ENCODE measurements at places on chromosomes 7 and 10.

- DNase-seq: no peak
Measured at GRCh38 chr10:122852261-122852660, 6.6 kb upstream of the CUZD1 start.

DNA sequence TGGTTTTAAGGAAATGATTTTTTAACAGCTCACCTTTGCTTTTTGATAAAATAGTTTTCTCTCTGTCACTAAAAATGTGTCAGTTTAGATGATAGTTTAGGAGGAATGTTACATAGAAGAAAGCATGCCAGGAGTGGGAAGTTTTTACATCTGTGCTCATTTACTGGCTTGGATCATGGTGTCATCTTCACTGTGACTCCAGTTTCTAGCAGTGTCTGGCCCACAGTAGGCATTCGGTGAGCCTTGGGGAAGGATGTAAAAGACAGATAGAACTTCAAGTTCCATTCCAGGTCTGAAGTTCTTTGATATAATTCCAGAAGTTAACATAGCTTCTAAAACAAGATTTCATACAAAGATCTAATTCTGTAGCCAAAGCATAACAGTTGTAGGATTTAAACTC is 259.2 kb downstream of the BICC1 start:
- no peak for DNase-seq

GRCh38 chr7:86222806-86223205 is 420.9 kb upstream of the GRM3 start:
- DNase-seq: no peak

DNA sequence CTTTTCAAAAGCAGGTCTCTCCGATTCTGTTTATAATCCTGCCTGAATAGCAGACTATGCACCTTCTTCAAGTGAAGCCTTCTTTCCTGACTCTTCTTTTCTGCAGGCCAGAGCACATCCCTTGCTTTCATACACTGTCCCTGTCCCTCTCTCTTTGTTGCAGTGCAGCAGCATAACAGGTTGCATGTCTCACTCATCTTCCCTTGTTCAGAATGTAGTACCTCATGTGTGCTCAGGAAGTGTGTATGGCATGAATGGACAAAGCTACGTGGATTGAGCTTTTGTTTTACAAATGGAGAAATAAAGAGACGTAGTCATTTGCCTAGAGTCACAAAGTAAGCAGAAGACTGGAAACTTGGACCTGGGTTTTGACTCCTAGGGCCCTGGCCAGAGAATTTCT is 68.0 kb downstream of the PTPRZ1 start:
- no peak for DNase-seq

GRCh38 chr7:104091242-104091641 is 101.8 kb upstream of the RELN start:
- DNase-seq: no peak

- peak; percentile 68 for DNase-seq
Measured at GRCh38 chr10:88840104-88840503, 11.5 kb downstream of the ANKRD22 start.

DNA sequence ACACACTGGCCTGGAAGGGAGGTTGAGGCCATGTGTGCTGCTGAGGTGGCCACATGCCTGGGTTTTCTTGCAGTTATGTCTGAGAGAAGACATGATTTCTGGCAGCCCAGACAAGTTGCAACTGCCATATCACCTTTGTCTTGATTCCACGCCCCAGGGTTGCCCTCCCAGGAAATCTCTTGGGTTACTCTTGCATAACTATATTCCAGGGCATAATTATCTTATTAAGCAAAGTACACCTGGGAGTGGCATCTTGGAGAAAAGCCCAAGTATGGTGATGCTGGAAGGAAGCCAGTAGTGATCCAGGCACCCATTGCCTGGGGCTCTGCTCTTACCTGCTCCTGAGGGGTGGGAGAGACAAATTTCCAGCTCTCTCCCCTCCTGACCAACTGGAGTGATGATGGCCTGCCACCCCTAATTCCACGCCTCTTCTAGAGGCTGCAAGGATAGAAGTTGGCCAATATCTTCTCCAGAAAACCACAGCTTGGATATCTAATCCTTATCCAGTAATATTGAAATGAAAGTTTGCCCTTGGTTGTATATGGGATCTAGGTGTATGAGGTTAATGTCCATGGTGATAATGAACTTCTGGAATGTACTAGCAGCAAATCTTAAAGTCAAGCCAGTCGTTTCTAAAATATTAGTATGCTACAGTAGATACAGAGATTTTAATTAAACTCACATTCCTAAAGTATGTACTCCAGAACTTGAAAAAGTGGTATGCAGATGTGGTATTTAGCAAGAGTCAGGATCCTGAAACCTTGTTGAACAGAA is 5.0 kb downstream of the AKR1B10 start:
- peak; percentile 84 for DNase-seq

DNA sequence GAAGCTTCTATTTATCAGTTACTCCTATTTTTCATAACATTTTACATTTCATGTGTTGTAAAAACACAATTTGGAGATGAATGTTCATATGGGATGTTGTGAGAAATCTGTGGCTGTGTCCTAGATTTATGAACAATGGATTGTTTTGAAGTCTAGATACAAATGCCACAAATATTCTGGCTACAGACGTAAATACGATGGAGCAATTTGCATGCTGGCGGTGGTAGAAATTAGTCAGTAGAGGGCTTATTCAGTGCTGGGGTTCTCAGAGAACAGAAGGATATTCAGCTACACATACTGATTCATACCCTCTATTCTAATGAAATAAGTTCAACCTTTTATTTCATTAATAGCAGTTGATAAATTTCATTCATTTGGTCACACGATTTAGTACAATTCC is 48.8 kb downstream of the PLPP4 start:
- DNase-seq: no peak

DNA sequence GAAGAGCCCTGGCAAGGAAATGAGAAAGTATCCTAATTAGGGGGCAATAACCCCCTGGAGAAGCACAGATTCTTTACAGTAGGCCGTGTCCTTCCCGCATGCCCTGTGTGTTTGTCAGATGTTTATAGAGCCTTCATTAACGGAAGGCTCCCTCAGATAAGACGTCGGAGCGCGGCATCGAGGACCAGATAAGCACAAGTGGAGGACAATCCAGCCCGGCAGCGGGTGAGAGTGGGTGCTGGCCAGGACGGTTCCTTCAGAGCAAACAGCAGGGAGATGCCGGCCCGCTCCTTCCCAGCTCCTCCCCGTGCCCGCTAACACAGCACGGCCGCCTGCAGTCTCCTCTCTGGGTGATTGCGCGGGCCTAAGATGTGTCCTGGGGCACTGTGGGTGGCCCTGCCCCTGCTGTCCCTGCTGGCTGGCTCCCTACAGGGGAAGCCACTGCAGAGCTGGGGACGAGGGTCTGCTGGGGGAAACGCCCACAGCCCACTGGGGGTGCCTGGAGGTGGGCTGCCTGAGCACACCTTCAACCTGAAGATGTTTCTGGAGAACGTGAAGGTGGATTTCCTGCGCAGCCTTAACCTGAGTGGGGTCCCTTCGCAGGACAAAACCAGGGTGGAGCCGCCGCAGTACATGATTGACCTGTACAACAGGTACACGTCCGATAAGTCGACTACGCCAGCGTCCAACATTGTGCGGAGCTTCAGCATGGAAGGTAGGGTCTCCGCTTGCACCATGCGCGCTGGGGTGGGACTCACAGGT is at the start of gene GDF2:
Gene GDF2 (plus strand): TSS at position 155 of the 762 bp plus-strand sequence. CDS start 215 bp downstream, at position 370.
- no peak for DNase-seq

DNA sequence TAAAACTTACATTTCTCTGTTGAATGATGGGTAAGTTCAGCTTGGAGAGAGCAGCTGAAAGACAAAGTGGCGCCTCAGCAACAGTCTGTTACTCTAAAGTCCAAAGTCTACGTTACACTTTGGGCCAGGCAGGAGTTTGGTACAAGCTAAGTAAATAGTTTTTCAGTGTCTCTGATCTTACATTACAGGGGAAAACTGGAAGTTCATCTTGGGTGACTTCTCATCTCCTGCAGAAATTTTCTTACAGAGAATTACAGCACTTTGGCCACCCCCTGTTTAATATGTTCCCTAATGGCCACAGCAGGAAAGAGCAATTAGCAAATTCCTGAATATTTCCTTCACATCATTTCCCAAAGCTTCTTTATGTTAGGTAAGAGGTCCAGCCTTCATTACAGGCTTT is 67.1 kb downstream of the ABCC2 start:
- peak; percentile 66 for DNase-seq

DNA sequence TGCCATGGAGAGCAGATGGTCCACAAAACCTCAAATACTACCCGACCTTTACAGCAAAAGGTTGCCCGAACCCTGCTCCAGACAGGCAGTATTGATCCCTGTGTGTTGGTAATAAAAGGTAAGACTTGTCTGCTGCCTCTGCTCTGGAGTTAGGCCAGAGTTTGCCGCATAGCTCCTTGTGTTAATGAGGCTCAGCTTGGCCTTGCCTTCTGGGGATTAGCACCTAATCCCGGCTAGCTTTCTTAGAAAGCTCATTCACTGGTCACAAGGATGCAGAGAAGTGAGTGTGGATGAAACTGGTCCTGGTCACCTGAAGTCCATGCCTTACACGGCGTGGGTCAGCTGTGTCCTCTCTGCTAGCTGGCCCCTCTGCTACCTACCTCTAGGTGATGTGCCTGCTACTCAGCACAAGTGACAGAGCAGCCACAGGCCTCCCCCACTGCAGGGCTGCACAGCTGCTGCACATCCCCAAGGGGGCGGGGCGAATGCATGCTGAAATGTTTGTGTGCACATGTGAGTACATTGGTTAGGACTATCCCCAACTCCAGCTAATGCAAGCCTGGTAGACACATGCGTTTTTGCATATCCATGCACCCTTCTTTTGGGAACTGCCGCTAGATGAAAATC is 31.7 kb upstream of the SYPL1 start:
- DNase-seq: no peak

DNA sequence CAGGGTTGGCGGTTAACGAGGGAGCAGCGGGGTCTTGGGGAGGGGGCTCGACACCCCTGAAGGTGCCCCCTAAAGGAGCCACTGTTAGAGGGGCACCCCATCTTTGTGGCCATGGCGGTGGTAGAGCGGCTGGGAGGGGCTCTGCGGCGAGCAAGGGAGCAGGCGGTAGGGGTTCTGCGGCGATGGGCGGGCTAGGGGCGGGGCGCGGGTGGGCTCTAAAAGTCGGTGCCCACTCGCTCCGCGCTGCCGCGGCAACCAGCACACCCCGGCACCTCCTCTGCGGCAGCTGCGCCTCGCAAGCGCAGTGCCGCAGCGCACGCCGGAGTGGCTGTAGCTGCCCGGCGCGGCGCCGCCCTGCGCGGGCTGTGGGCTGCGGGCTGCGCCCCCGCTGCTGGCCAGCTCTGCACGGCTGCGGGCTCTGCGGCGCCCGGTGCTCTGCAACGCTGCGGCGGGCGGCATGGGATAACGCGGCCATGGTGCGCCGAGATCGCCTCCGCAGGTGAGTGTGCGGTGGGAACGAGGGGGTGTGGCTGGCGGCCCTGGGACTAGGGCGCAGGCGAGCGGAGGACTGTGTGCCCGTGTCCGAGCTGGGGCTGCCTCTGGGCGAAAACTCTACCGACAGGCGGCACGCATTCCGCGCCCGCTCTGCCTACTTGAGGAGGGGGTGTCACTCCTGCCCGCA is at the start of gene MEST:
Gene MEST (plus strand): TSS at position 245 of the 682 bp plus-strand sequence. CDS start 229 bp downstream, at position 474.
- DNase-seq: no peak

GRCh38 chr10:118742782-118743181 is 12.0 kb downstream of the CACUL1 start:
- no peak for DNase-seq

DNA sequence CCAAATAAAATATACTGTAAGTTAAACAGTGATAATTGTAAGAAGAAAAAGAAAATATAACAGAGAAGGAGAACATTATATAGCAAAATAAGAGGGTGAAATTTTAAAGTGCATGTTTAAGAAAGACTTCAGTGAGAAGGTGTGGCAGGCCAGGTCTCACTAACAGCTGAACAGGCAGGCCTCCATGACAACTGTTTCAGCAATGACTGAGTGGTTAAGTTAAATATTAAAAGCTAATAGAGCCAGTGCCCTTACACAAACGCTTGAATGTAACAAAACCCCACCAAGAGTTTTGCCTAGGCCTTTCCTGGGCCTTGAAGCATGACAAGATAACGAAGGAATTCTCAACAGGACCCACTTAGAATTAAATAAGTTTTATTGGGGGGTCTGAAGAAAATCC is 32.6 kb downstream of the CFAP43 start:
- DNase-seq: no peak

GRCh38 chr10:75723319-75723980 is 292.0 kb downstream of the LRMDA start:
- no peak for DNase-seq

- DNase-seq: no peak
Measured at GRCh38 chr10:43610636-43611035, 4.4 kb downstream of the ZNF485 start.

DNA sequence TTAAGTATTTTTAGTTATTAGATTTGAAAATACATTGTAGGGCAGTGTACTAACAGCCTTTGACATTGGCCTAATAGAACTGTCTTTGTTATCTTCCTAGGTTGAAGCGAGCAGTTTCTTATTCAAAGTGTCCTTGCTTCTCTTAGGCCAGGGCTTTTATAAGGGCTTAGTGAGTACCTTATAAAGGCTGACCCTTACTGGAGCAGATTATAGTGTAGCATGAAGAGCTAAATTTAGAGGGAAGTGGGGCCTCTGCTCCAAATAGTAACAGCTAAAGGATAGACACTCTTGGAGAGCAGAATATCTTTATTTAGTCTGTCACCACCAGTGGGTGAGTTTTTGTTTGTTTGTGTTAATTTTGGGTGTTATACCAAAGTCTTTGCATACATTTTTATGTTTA is 15.9 kb downstream of the BZW2 start:
- no peak for DNase-seq

DNA sequence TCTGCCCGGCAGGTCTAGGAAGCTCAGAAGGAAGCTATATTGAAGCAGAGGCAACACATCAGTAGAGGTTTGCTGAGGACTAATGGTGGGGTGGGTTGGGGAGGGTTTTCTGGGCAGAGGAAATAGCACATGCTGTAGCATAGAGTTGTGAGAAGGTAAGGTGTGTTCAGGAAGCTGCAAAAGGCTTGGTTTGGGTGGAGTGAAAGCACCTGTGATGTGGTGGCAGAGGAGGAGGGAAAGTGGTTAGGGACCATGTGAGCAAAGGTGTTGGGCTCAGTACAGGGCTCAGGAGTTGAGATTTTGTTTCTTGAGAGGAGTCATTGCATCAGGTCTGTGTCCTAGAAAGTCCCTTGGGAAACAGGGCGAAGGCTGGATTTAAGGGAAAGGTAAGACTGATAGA is 294.6 kb downstream of the SORCS3 start:
- DNase-seq: no peak

GRCh38 chr7:116977172-116977571 is 23.9 kb downstream of the ST7 start:
- no peak for DNase-seq

DNA sequence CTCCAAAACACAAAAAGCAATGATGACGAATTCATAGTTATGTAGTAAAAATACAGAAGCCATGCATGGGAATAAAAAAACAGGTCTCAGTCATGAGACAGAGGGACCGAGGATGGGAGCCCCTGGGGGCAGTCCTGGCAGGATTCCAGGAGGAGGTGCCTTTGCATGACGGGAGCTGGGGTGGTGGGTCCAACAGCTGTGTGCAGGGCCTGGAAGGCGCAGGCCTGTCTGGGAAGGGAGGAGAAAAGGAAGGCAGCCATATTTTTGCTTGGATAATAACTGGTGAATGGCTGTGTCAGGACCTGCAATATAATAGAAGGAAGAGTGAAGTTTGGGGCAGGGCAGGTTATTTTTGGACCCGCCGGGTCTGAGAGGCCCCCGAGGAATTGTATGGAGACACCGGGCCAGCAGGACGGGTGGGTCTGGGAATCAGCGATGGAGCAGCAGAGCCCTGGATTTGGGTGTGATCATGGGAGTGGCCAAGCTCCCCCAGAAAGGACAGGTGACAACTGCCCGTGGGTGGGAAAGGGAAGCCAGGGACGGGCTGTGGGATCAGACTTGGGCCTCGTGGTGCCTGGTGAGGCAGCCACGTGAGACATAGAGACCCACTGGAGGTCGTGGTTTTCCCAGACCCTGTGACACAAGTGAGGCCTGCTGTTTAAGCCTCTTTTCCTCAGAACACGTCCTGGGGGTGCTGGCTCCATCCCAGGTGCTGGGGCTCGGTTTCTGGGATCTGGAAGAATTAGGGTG is 2.9 kb upstream of the JAKMIP3 start:
- no peak for DNase-seq

Measured in HT-29 (cell line).